ENCODE measurements at places on chromosomes 11 and 22.

DNA sequence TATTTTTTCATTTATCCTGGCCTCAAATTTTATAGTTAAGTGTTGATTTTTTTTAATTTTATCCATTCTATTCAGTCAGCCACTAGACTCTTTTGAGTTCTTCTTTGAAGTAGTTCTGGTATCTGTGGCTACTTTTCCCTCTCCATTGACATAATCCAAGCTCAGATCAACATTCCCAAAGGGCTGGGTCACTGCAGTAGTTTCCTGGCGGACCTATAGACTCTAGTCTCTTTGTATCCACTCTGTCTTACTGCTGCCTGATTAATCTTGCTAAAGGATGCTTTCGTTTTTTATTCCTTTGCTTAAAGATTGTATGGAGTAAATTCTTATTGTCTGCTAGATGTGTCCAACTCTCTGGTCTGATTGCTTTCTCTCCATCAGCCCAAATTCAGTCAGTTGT, 87.6 kb downstream of the UVRAG start:
- DNase-seq: no peak

DNA sequence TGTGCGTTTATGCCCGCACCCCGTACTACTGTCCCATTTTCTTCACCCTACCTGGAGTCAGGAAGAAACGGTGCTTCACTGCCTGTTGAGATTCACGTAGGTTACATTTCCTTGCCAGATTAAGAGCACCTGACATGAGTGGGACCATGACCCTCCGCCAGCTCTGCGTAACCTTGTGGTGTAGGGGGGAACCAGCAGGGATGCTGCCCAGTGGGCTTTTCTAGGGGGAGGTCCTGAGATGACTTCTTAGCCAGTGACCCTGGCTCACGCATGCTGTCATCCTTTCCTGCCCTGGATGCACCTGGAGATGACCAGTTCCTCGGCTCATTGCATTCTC, 967 bp upstream of the ARVCF start:
- no peak for DNase-seq

GRCh38 chr11:128714881-128715280, 21.0 kb downstream of the FLI1 start:
- no peak for DNase-seq

GRCh38 chr11:72759468-72759985, 7.3 kb upstream of the ARAP1 start:
- DNase-seq: no peak

- DNase-seq: no peak
These were observed 410.3 kb downstream of the KCNA4 start for GRCh38 chr11:29606330-29607031.

- DNase-seq: no peak
These were observed 33.2 kb downstream of the RAB39A start for GRCh38 chr11:107961480-107961879.

DNA sequence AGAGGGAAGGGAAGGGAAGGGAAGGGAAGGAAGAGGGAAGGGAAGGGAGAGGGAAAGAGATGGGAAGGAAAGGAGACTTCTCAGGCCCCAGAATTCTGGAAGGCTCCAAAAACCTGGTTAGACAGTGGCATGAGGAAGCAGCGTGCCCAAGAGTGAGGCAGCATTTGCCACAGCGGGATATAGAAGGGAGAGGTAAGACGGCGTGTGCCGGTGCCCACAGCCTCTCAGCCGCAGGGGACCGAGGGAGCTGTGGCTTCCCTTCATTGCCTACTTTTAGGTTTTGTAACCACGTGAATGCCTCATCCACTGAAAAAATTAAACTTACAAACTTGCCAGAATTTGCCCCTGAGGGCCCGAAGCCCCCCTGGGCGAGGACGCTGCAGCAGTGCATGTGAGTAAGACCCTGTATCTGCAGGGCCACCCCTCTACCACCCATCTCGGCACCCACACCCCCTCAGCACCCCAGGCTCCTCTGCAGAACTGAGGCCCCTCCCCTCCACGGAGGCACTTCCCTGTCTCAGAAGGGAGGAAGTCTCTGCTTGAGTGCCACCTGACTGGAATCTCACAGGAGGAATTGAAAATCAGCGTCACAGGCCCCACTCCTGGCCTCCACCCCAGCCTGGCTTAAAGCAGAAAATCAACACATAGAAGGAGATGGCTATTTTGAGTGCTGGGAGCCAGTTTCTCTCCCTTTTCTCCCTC, 58.1 kb downstream of the LINC01488 start:
- no peak for DNase-seq

DNA sequence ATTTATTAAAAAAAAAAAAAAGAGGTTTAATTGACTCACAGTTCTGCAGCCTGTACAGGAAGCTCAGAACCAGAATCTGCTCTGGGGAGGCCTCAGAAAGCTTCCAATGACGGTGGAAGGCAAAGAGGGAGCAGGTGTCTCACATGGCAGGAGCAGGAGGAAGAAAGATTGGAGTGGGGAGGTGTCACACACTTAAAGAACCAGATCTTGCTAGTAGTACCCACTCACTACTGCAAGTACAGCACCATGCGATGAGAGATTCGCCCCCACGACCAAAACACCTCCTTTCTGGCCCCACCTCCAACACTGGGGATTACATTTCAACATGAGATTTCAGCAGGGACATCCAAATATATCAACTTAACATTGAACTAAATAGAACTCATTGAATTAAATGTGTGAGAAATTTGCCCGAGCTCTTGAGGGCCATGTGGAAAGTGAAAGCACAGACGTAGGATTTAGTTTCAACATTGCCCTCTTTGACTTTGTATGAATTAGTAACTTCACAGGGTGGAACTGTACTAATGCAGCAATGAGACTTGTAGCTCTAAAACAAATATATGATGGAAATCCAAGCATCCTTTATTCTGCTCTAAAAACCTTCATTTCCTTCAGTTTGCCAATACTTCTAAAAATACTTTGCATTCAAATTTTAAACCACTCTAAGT, 628.2 kb downstream of the FAM181B start:
- no peak for DNase-seq

Data from activated T-cell treated with anti-CD3 and anti-CD28 coated beads for 4 hours (primary cell).